Stimulated activated CD8-positive, alpha-beta memory T cell treated with anti-CD3 and anti-CD28 coated beads, Interleukin-15, amount 100 ng/mL, for 24 hours (primary cell): ENCODE measurements at places on chromosomes 2 and 18.

DNA sequence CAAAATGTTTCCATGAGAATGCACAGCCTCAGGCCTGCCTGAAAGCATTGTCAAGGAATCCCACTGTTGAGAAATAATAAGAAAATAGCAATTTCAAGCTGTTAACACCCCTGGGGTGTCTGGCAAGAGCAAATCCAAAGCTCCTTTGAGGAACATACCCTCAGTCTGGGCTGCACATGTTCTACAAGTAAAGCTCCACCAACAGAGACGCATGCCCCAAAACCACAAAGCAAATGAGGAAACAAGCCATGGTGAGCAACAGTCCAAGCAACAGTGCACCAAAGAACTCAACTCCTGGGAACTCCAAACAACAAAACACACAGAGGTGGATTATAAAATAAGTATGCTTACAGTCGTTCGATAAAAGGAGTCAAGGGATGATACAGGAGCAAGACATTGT lies 40.3 kb downstream of the CYP27C1 start:
- DNase-seq, result no peak

DNA sequence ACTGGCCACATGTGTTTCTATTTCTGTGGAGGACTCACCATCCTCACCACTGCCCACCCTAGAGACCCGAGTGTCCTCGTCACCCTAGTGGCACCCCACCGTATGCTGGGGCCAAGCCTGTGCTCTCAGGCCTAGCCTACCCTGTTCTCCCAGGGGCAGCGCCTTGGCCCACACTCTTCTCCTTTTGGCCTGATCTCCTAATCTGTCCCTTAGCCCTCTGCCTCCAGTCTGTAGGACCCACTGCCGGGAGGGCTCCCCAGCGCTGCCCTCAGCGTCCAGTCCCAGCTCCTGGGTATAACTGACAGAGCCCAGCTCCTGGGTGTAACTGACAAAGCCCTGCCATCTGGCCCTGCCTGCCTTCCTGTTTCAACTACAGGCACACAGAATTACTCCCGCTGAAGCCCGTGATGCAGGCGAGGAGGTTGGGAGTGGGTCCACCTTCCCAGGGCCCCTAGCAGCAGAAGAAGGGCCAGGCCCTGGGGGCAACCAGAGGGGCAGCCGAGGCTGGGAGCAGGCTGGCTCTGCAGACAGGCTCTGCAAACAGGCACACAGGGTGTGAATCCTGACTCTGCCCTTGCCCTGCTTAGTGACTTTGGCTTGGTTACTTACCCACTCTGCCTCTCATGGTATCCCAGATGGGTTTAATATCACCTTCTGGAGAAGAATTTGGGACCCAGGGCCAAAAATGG lies 25.6 kb upstream of the PTMA start:
- DNase-seq, result no peak

- DNase-seq, result no peak
Measured at GRCh38 chr2:153455861-153456260, 22.7 kb downstream of the RPRM start.

DNA sequence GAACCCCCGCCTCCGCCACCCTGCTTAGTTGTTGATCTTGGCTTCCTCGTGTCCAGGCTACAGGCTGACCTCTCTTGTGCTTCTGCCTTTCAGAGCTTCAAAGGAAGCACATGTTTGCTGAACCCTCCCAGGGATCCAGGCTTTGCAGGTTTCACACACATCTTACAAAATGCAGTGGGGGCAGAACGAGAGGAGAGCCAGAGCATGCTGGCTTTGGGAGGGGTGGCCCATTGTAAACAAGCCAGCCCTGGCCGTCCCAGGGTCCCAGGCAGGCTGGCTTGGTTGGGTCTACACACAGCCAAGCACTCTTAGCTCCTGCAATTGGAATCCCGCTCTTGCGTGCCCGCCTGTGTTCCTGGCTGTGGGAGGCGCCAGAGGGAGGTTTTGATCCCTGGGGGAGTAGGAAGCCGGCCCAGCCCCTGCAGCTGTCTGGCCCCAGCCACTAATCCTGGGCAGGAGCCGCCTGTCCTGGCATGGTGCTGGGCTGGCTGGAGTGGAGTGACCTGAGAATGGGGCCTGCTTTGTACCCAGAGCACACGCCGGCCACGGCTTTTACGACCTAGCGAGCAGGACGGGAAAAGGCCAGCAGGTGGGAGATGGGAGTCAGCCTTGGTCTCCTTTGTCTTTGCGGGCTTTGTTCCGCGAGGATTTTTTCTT lies 53.9 kb downstream of the SH3BP4 start:
- DNase-seq, result no peak

DNA sequence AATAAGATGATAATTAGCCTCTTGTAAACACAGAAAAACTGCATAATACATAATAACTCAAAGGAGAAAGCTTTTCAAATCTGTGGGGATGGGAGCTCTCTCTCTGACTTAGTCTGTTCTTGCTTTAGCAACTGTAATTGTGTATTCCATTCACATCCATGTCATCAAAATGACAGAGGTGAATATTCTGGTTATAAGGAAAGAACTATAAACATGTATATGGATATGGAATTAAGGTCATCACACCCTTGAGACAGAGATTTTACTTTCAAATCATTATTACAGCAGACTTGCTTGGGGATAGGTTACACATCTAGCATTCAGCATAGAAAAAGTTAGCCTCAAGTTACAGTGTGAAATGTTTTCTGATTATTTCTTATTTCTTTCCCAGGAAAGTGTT lies 497.7 kb downstream of the LRP1B start:
- DNase-seq, result no peak

GRCh38 chr2:121455446-121455845 lies 75.2 kb upstream of the RNU4ATAC start:
- DNase-seq, result no peak

GRCh38 chr2:86785456-86785855 lies 5.3 kb downstream of the CD8A start:
- no peak for DNase-seq

DNA sequence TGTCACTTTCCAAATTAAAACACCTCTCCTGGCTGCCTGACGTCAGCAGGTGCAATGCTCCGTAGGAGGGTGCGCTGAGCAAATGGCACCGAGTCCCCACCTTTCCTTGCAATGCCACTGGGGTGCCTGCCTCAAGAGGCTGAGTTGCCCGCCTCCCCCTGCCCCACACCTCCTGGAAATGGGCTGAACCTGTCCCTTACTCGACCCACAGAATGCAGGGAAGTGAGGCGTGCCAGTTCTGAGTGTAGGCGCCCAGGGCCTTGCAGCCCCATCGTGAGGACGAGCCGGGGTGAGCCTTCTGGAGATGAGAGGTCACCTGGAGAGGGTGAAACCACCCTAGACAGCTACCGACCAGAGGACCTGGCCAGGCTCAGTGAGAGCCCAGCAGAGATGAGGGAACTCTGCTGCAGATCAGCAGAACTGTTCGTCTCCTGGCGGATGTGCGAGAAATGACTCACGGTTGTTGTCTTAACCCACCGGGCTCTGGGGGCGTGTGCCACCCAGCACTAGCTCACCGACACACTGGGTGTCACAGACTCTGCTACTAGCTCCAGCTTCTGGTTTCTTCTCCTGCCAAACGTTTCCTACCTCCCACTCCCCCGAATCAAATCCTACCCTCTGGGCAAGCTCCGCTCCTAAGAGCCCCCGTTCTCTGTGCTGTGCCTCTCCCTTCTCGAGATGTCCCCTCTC lies 168.7 kb upstream of the HDAC4 start:
- DNase-seq, result no peak

DNA sequence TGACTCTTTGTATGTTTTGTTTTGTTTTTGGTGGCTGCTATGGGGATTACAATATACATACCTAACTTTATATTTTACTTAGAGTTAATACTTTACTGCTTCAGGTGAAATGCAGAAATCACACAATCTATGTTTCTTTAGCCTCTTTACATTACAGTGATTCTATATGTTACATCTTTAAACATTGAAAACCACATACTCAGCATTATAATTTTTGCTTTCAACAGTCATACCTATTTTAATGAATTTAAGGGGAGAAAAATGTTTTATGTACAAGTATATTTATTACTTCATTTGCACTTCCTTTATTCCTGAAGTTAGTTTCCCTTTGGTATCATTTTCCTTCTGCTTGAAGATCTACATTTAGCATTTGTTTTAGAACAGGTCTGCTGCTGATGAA lies 23.1 kb downstream of the FAM117B start:
- DNase-seq, result no peak

- DNase-seq, result no peak
Measured at GRCh38 chr18:63808125-63808524, 32.9 kb downstream of the SERPINB7 start.

GRCh38 chr2:162234620-162235462 lies 8.4 kb downstream of the FAP start:
- DNase-seq, result no peak

- DNase-seq, result no peak
Measured at GRCh38 chr2:236440110-236440881, 129.3 kb upstream of the ACKR3 start.

- no peak for DNase-seq
Measured at GRCh38 chr2:60882971-60883753, 1.8 kb downstream of the REL start.

- no peak for DNase-seq
Measured at GRCh38 chr18:37497853-37498518, 67.6 kb downstream of the CELF4 start.

- DNase-seq, result no peak
Measured at GRCh38 chr2:80499095-80499494, 194.5 kb upstream of the LRRTM1 start.

DNA sequence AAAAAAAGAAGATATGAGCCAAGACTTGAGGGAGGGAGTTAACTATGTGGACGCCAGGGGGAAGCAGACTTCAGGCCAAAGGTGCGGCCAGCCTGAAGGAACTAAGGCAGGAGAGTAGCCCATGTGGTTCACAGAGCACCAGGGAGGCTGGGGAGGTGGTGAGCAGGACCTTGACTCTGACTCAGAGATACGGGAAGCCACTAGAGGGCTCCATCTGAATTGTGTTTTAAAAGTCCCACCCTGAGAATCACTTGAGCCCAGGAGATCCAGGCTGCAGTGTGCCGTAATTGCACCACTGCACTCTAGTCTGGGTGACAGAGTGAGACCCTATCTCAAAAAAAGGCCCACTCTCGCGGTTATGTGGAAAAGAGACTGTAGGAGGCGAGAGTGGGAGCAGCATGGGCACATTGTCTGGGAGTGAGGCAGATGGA lies 12.3 kb downstream of the CEP192 start:
- DNase-seq, result no peak

DNA sequence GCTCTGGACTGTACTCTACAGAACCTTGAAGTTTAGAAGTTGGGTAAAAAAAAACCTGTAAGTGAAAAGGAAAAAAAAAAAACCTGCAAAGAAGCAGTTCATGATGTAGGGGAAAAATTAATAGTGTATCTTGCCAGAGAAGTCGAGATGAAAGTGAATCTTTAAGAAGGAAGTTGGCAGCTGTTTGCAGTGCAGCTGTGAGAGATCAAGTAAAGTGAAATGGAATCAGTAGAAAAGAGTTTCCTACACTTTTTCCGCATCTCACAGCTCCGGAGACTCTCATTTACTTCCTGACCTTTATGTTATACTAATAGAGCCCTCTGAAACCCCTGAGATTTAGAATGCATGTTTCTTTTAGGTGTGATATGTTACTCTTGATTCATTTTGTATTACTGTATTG lies 19.2 kb downstream of the RNMT start:
- DNase-seq, result no peak

DNA sequence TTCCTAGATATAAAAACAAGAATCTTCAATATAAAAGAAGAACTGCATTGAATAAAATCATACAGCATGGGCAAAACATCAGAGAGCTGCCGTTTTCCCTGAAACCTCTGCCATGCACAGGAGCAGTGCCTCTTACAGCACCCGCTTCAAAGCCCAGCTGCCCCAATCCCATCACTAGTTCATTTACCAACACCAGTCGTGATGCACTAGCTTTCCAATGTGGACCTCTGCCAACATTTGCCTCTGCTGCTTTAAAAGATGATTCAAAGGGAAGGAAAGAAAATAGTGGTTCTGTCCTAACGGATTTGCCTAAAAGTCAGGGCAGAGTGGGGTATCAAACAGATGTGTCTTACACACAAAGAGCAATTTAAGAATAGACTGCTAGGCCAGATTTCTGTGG lies 43.4 kb upstream of the AP1S3 start:
- no peak for DNase-seq

DNA sequence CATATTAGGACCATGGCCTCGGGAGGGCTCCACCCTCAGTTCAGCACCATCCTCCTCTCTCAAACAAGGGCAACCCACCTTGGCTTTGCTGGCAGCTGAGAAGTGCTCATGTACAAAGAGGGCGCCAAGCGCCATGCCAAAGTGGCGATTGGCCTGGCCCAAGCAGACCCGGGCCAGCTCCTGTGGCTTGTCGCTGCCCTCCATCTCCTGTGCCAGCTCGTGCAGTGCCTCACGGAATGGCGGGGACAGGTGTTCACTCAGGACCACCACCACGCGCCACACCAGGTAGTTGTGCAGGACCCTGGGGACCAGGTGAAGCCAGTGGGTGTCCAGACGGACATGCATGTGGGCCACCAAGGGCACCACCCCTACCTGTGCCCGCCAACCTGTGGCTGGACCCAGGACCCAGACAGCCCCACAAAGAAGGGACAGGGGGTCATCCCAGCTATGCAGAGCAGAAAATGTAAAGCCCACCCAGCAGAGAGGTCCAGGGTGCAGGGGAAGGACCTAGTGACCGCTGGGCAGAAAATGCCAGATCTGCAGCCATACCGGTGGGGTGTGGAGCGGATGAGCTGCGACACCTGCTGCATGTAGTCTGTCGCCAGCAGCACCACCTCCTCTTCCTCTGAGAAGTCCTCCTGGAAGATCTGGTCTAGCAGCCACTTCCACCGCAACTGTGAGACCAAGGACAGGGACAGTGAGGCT lies 3.6 kb downstream of the ECEL1 start:
- DNase-seq, result no peak

- DNase-seq, result no peak
Measured at GRCh38 chr2:153479573-153479972, 1.0 kb upstream of the RPRM start.

GRCh38 chr2:231935207-231935524 lies 9.0 kb upstream of the NPPC start:
- DNase-seq, result no peak

- peak; percentile 18 for DNase-seq
Measured at GRCh38 chr2:157596992-157597681, 31.5 kb downstream of the ACVR1C start.

DNA sequence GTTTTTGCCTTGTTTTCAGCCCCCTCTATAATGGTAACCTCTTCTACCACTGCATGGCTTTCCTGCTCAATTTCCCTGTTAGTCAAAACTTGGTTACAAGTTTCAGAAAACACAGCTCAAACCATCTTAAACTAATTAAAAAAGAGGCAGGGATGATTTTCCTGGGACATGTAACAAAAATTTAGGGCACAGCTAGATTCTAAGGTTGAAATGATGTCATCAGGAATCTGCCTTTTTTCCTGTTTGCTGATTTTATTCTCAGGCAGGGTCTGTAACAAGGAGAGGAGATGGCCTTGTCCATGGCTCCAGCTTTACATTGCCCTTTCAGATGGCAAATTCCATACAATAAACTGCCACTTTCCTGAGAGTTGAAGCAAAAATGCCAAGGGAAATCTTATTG lies 157.9 kb upstream of the CREB1 start:
- no peak for DNase-seq

DNA sequence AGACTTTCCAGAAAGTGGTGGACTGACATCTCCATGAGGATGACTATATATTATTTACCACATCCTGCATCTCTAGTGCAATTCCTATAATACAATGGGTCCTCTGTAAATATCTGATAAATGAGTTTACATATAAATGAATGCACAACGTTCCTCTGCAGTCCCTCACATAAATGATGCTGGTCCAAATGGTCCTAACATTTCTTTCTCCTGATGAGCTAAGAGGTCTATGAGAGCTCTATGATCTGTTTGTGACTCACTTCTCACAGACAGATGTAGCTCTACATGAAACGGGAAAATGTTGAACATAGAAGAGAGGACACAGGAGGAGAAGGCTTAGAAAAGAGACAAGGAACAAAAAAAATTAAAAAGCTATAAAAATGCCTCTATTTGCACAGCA lies 201.2 kb upstream of the PIK3C3 start:
- no peak for DNase-seq
